HS-27A (cell line): ENCODE measurements at places on chromosomes 11 and 22.

- peak; percentile 42 for DNase-seq
These were observed 34.7 kb downstream of the RNF169 start for GRCh38 chr11:74783241-74783871.

DNA sequence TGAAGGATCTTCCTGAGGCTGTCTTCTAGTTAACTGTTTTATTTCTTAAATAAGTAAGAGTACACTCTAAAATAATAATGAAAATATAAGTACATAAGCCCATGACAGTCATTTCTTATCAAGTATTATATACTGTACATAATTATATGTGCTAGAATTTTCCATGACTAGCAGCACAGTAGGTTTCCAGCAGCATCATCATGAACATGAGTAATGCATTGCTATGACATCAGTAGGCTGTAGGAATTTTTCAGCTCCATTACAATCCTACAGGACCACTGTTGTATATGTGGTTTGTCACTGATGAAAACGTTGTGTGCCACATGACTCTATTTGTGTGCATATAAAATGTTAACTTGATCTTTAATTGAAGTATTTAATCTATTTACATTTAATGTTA, 22.0 kb downstream of the ZNF202 start:
- DNase-seq = no peak

DNA sequence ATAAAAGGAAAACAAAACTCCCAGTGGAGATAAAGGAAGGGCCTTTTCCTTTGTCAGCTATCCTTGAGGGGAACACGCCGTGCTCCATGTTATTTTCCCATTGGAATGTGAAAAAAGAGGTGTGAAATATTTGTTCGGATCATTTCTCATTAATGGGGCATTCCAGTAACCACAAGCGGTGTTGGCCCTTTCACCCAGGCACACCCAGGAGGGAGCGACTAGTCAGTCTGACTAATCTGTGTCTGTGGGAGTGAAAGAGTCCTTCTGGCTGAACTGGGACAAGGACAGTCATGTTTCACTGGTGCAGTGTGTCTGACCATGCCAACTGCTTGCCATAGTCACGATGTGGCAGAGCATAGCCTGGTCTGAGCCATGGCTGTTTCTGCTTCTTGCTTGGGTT, 13.0 kb upstream of the MYEOV start:
- peak; percentile 88 for DNase-seq

GRCh38 chr11:62839050-62839945, at the start of gene WDR74:
Gene WDR74, minus strand, starts transcription at chr11:62839590. Its CDS starts 20 bp downstream, at chr11:62839570.
- DNase-seq = peak; percentile 83

DNA sequence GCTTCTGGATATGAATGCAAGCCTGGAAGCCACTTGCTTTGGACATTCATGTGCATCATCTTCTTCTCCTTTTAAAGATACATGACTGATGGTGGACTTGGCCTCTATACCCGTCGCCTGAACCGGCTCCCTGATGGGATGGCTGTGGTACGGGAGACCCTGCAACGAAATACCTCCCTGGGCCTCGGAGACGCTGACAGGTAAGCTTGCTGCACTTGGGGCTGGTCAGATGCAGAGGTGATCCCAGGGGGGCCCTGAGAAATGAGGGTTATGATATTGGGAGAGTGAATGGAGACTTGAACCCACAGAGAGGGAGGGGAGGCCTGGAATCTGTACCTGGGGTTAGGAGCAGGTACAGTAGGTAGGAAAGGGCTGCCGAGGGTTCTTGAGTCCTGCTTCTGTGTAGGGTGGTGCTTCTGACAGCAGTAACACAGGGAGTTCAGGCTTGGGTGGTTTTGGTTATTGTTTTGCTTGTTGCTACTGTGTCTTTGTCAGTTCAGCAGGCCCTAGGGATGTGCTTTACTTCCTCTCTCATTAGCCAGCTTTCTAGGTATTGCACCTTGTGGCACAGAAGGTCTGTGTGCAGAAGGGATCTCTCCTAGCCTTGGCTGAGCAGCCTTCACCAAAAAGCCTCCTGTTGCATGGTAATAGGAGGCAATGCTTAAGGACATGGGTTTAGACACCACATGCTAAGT, 176.1 kb downstream of the DBX1 start:
- DNase-seq = no peak

DNA sequence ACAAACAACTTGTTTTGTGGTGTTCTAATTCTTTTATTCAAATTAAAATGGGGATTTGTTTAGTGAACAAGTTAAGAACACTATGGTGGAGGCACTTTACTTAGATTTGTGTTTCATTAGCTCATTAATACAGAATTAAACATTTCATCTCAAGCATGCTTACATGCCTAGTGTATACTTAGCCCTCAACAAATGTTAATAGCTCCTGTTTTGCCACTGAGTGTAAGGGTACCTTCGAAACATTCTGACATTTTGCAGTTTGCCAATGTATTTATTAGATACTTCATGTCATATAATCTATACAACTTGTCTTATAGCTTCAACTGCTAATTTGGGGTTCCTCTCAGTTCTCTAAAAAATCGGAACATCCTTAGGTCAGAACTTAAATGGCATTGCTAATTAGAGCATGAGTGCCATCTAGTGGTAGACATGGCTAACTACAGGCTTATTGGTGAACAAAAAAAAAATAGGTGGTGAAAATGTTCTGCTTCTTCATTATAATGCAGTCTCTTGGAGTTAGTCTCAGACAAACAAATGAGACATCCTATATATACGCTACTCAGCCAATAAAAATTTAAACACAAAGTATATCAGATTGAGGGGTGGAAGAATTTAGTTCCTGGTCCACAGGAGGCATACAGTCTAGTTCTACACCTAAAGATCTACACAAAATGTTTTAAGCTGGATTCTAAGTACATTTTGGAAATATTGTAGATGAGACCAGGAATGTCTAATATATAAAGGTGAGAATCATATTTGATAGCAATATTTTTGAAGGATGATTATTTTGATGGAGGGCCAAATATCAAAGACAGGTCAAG, 4.9 kb upstream of the CNTN5 start:
- peak; percentile 7 for DNase-seq

DNA sequence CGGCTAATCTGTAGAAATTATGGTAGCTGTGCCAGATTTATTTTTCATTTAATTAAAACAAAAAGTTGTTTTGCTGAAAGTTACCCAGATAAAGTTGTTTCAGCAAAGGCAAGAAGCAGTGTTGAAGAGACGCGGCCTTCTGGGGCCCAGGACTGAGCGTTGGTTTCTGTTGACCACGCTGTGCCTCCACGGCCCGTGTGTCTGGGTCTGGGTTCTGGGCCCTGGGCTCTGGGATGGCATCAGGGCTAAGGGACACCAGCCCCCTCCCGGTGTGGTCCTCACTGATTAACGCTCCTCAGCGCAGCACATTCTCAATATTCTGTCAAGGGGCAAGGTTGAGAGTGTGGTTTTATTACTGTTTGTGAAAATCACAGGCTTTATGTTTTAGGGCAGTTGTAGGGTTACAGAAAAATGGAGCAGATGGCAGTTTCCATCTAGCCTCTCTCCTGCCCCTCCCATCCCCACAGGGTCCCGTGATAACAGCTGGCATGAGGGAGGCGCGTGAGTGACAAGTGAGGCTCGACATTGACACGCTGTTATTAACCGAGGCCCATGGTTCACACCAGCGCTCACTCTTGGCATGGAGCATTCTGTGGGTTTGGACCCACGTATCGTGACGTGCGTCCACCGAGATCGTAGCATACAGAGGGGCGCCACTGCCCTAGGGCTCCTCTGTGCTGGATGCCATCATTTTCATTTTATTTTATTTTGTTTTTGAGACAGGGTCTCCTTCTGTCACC, 1231.4 kb downstream of the BRD1 start:
- no peak for DNase-seq

DNA sequence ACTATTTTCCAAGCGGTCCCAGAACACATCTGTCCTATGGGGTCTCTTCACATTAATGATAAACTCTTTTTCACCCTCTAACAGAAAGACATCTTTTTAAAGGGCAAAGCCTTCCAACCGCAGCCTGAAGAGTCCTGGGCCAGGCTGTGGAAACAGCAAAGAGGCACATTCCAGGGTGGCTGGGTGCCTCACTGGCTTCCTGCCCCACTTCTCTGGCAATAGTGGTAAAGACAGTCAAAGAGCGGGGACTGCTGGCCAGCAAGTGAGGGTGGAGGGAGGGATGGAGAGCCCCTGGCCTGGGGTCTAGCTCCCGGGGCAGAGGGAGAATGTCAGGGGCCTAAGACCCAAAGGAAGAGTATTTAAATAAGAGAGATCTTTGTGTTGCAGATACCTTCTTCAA, 10.2 kb upstream of the CHST1 start:
- no peak for DNase-seq
